ENCODE measurements at places on chromosomes 5 and 9.

DNA sequence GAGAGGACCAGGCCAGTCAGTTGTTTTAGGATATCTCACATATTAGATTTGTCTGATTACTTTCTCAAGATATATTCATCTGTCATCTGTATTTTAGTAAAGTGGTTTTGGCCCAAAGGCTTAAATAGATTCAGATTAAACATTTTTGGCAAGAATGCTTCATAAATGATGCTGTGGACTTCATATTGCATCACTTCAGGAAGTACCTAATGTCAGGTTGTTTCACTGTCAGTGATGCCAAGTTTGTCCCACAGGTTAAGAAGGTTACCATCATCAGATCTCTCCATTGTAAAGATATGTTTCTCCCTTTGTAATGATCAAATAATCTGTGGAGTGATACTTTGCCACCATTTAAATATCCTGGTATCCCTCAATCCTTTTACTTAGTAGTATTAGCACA lies 37.3 kb downstream of the ERCC6L2 start:
- DNase-seq: no peak

GRCh38 chr9:123743737-123744136 lies 186.2 kb downstream of the DENND1A start:
- DNase-seq: no peak

- no peak for DNase-seq
Measured at GRCh38 chr5:139648205-139649081, at the start of gene CXXC5. Gene CXXC5, plus strand, starts transcription at chr5:139648349. Its CDS starts 32,175 bp downstream, at chr5:139680524.

DNA sequence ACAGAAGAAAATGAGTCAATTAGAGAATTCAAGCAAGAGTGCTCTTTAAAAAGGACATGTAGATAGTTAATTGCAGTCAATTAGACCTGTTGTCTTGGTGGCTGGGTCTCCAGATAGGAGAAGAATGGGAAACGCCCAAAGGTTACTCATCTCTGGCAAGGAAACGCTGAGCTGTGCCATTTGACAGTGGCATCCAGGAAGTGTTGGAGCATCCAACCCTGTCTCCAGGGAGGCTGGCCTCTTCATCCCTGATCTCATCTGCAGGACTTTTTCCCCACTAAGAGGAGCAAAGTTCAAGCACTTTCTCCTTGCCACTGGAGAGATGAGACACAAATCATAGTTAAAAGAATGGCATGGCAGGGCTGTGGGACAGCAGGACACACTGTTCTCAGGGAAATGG lies 111.7 kb upstream of the MSX2 start:
- DNase-seq: no peak

DNA sequence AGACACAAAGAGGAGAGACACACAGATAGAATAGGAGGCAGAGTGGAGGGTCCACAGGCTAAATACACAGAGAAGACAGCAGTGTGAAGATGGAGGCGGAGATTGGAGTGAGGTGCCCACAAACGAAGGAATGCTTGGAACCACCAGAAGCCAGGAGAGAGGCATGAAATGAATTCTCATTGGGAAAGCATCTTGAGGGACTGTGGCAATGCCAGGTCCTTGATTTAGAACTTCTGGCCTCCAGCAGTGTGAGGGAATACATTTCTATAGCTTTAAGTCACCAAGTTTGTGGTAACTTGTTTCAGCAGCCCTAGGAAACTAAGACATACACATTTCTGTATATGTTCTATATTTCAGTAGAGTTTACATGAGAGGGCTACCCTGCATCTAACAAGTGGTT lies 396.6 kb upstream of the ZNF608 start:
- DNase-seq: no peak

DNA sequence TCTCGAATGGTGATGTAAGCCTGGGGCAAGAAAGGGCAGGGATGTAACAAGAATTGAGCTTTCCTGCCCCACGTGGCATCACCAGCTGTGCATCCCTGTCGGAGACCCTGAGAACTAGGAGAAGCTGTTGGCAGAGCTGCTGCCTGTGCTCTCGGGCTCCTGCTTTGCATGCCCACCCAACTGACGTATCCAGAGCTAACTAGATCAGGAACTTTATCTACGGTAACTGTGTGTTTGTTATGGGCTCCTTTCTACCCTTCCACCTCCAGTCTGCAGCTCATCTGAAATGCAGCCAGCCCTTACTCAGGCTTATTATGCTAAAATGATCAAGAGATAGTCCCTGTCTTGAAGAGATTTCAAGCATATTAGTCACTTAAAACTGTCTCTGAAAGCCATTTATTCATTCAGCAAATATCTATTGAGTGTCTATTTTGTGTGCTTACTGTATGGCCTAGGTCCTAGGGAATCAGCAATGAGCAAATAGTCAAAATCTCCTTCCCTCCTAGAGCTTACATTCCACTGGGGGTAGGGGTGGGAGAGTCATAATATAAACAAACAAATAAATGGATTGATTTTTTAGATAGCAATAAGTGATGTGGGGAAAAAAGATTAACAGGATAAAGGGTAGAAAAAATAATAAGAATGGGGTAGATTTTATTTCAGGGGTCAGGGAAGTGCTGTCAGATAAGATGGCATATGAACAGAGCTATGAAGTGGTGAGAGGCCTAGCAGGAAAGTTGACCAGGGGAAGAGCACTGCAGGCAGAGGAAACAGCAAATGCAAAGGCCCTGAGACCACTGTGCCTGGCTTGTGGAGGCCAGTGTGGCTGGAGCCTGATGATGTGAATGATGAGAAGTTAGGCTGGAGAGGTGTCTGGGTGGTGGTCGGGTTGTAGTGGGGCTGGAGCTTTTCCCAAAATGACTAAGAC lies 118.2 kb downstream of the GALNT10 start:
- no peak for DNase-seq

DNA sequence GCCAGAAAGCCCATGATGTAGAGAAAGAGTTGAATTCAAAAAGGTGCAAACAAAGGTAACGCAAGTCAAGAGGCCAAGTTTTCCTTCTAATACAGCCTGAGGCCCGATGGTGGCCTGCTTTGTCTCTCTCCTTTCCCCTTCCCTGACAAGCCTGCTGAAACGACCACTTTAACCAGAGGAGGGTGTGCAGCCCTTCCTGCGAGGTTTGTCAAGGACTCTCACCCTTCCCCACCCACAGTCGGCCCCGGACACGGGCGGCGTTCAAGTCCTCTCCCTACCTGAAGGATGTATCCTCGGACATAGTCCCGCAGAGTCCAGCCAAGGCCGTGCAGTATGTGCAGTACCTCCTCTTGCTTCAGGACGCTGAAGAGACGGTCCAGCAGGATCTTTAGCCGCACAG lies 318.2 kb downstream of the BNC2 start:
- DNase-seq: no peak

DNA sequence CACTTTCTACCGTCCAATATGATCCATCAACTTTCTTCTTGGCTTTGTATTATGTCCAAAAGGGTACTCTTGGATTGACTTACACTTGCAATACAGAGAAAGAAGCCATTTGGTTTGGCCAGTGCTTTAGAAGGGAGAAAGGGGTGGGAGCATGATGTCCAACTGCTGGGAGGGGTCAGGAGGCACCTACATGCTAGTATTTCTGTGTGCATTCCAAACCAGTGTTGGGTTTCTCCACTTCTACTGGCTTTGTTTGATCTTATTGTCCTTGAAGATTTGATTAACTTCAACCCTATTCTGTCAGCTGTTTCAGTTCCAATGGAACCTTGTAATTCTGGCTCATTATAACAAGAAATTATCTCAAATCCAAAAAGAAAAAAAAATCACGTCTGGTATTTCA lies 27.6 kb downstream of the CYSTM1 start:
- DNase-seq: no peak

- peak; percentile 78 for DNase-seq
Measured at GRCh38 chr5:150412319-150413175, at the start of gene CD74. Gene CD74, minus strand, starts transcription at chr5:150412910. Its CDS starts 161 bp downstream, at chr5:150412749.

DNA sequence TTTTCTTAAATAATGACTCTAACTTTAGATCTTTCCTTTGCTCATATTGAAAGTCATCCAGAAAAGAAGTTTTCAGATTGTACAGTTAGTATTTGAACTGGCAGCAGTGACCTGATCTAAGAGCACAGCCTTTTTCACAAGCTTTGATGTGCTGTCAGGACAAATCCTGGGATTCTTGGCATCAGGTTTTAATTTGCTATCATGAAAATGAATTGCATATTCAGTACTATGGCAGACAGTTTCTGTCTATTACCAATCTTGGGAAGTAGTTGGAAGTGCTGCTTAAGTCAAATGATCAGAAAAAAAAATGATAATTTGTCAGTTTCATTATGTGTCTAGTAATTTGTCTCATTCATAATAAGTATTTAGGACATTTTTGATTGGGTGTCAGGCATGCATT lies 925.6 kb upstream of the ARRDC3 start:
- no peak for DNase-seq

GRCh38 chr9:93601063-93601462 lies 24.7 kb downstream of the PHF2 start:
- DNase-seq: no peak

DNA sequence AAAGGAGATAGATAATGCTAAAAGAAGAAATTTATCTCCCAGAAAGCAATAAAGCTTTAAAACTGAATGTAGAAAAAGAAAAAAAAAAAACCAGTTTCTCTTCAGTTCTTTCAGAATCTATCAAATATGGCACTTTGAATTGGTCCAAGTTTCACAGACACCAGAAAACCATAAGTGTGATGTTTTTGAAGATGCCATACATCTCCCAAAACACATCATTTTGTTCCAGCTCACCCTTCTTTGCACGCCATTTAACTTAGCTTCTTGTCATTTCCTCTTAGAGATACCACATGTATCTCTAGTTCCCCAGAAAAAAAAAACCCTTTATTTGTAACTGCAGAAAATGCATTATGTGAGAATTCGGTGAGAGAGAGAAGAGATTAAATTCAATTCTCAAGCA lies 46.1 kb upstream of the MAMDC2 start:
- DNase-seq: no peak

GRCh38 chr5:1436681-1437080 lies 8.6 kb downstream of the SLC6A3 start:
- no peak for DNase-seq

- DNase-seq: no peak
Measured at GRCh38 chr9:127089631-127090081, 32.8 kb downstream of the ANGPTL2 start.

DNA sequence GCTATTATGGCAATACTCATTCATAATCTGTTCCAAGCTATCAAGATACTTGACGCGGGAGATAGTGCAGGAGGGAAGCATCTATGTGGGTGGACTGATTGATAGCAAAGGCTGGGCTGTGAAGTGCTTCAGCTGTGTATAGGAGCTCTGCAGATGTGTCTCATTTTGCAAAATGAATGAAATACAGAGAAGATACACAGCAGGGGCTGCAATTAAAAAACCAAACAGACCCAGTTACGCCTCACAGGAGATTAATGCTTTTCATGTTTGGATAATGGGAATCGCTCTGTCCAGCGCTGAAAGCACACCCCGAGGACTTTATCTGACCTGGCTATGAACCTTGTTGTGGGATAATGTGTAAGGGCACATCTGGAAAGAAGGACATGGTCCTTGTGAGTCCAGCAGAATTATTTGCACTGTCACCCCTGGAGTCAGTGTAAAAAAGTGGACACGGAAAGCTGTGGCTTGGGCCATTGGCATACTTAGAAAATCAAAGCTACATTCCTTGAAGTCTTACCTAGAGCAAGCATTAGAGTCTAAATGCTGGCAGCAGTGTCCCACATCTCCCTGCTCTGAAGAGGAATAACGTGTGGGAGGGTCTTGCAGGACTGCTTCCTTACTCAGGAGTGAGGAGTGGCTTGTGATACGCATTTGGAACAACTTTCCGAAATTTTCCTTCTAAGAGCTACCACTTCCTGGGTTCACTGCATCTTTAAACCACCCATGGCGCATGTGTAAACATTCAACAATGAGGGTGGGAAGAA lies 2.6 kb downstream of the SH3RF2 start:
- no peak for DNase-seq

- no peak for DNase-seq
Measured at GRCh38 chr5:31121224-31121623, 72.3 kb upstream of the CDH6 start.

GRCh38 chr9:36798350-36799065 lies 225.8 kb downstream of the MELK start:
- DNase-seq: no peak

GRCh38 chr9:83665580-83666200 lies 42.1 kb downstream of the UBQLN1 start:
- DNase-seq: no peak

DNA sequence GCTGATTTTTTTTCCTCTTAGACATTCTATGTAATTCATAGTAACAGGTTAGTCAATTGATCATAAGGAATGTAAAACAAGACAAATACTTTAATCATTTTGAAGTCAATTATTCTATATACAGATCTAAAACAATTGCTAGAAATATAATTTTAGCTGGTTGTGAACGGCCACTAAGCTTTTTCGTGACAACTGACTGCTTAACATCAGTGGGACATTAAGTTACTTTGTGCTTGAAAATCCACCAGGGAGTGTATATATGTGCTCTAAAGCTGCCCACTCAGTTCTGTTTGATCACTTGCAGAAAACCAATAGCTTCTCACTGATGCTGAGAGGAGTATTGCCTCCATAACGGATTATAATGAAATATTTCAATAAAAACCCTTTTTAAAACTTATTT lies 370.2 kb upstream of the CCNH start:
- no peak for DNase-seq

GRCh38 chr9:7561527-7562080 lies 238.0 kb downstream of the DMAC1 start:
- DNase-seq: no peak

DNA sequence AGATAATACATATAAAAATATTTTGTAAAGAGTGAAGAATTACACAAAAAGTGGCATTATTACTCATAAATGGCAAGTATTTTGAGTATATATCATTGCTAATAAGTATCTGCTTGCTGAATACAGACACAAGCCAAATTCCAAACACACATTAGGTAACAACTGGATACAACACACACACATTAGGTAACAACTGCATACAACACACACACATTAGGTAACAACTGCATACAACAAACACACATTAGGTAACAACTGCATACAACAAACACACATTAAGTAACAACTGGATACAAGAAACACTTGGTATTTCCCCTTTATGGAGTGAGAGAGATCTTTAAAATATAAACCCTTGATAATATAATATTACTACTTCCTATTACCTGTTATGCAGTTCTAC lies 13.2 kb downstream of the LRRC14B start:
- no peak for DNase-seq

- DNase-seq: no peak
Measured at GRCh38 chr5:150397146-150397781, 15.4 kb downstream of the CD74 start.

- DNase-seq: no peak
Measured at GRCh38 chr5:172815631-172816030, 18.4 kb upstream of the ERGIC1 start.

All from esophagus squamous epithelium (tissue), 5 donors.